ENCODE measurements at places on chromosomes 5 and 9.

DNA sequence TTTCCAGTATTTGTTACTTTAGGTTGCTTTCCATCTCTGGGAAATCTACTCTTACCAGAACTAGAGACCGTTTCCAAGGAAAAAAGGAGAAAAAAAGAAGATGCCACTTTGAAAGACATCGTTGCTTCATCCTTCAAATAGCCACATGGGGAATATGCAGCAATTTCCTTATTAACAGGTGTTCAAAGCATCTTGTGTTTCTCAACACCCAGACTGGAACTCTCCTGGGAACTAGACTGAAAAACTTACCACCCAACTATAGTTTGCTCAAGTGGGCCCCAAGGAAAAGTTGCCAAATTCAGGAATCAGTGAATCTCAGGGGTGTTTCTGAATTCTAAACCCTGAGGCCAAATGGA is 80.0 kb upstream of the JAK2 start:
- DNase-seq = no peak

- DNase-seq = no peak
Observed at GRCh38 chr5:157925786-157926671, 67.1 kb upstream of the CLINT1 start.

- DNase-seq = no peak
Observed at GRCh38 chr5:139825690-139826089, 30.1 kb downstream of the PSD2 start.

DNA sequence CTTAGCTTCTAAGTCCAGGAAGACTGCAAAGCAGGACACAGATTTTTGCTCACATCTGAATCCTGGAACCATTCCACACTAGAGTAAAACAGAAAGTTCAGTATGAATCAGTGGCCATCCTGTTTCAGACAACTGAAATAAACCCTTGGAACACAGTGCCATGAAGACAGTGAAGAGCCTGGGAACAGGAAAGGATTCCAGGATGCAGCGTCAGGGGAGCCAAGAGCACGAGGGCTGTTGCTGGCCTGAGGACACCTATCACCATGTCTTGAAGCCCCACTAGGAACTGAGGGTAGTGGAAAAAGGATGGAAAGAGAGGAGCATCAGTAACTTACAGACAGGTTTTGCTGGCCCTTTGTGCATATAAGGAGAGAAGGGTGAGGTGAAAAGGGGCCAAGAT is 115.3 kb upstream of the FSTL4 start:
- no peak for DNase-seq

GRCh38 chr5:177997846-177998245 is 1.8 kb upstream of the PROP1 start:
- DNase-seq = no peak

DNA sequence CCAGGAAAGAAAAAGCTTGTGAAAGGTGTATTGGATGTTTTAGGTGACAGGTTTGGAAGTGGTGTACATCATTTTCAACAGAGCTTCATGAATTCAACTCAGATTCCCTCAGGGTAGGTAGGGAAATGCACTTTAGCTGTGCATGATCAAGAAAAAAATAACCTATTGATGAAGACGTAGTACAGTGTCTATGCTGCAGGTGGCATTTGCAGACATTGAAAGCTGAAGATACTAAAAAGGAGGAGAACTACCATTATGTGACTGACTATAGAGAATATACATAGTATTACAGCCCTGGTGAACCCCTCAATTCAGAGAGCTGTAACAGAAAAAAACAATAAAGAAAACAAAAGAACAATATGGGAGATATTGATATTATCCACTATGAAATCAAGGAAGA is 2344.7 kb upstream of the ACO1 start:
- no peak for DNase-seq

- no peak for DNase-seq
Observed at GRCh38 chr9:127700594-127701255, 6.1 kb upstream of the CFAP157 start.

GRCh38 chr5:155897761-155898160 is 429.2 kb upstream of the SGCD start:
- DNase-seq = no peak

All from right kidney (tissue), 9 donors.